ENCODE measurements at places on chromosomes 1 and 21. TPM values are rescaled to one million over a fixed set of nuclear protein-coding genes. Genes with fewer than 3 reads are reported as not detected.

PAFAH2 gene
- 12.8 TPM for total RNA-seq

KRTAP22-1 gene
- total RNA-seq = not detected

NID1 gene
- total RNA-seq = 0.16 TPM

LINGO4 gene
- 0.10 TPM for total RNA-seq

ECM1 gene
- 1.7 TPM for total RNA-seq

ILDR2 gene
- 0.42 TPM for total RNA-seq

MAPKAPK2 gene
- total RNA-seq = 178 TPM

SLC25A24 gene
- total RNA-seq = 21.0 TPM

BATF3 gene
- 1.5 TPM for total RNA-seq

ELOA gene
- 69.1 TPM for total RNA-seq

Measured in MCF 10A (cell line).